T-helper 17 cell (primary cell): ENCODE measurements at places on chromosomes 2 and 18.

DNA sequence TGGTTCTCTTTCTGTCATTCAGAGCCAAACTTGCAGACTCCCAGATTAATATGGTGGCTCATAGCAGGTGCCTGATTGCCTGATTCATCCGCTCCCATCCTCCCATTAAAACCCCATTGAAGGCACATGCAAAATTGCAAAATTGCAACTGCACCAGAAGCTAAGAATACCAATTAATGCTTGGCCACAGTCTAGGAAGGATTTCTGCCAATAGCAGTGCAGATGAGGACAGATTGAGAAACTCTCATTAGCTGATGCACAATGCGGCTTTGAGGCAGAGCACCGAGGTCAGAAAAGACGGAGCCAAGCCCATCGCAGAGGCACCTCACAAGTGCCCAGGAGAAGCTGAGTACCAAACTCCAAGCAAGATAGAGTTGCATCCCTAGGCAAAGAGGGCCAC is 172.8 kb downstream of the ARL4C start:
- peak overlapping the region; percentile 87 for H3K27ac ChIP-seq
- DNase-seq = no peak
- peak overlapping the region; percentile 67 for H3K4me3 ChIP-seq
- no peaks in the 10 kb centered on the region for H3K36me3 ChIP-seq
- H3K4me1 ChIP-seq = peaks cover 31% of the 10 kb centered on the region
- no peaks in the 10 kb centered on the region for H3K27me3 ChIP-seq

DNA sequence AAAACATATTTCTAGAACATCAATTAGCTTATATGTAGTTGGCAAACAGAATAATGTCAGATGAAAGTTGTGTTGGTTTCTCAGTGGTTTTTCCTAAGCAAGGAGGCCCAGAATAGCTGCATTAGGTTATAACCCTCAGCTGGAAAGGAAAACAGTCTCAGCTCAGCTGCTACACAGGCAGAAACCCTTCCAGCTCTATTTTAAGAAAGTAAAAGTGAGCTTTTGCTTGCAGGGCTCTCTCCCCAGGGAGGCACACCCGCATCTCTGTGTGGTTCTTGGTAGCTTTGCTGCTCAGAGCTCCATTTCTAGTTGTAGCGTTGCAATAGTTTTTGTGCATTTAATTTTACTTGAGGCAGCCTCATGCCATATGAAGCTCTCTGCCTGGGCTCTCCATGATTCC is 54.6 kb downstream of the PIKFYVE start:
- peaks cover 6% of the 10 kb centered on the region for H3K4me1 ChIP-seq
- no peaks in the 10 kb centered on the region for H3K27me3 ChIP-seq
- no peak overlapping the region for H3K4me3 ChIP-seq
- DNase-seq = no peak
- H3K27ac ChIP-seq = peak overlapping the region; percentile 47
- peaks cover 6% of the 10 kb centered on the region for H3K36me3 ChIP-seq

DNA sequence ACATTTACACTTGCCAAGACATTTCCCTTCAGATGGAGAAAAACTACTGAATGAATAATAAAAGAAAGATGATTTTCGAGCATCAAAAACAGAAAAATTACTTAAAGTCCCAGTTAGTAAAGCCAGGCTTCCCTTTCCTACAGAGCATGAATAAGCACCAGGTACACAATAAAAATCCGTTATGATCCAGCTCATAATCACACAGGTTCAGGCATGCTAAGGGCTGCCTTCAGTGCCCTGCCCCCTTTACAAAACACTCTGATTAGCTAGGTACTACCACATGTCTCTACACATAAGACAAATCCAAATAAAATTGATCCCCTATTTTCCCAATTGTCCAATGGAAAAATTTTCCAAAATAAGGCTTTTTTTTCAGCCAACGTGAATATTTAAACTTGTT is 413.2 kb upstream of the LRATD1 start:
- no peak overlapping the region for H3K4me3 ChIP-seq
- no peaks in the 10 kb centered on the region for H3K4me1 ChIP-seq
- no peaks in the 10 kb centered on the region for H3K27me3 ChIP-seq

- no peaks in the 10 kb centered on the region for H3K36me3 ChIP-seq
- DNase-seq = no peak
- no peak overlapping the region for H3K4me3 ChIP-seq
- H3K4me1 ChIP-seq = no peaks in the 10 kb centered on the region
- H3K27ac ChIP-seq = no peak overlapping the region
These were observed 248.3 kb upstream of the COL3A1 start for GRCh38 chr2:188725746-188726360.

GRCh38 chr2:79916285-79916684 is 388.3 kb downstream of the LRRTM1 start:
- no peaks in the 10 kb centered on the region for H3K27me3 ChIP-seq
- H3K4me1 ChIP-seq = no peaks in the 10 kb centered on the region
- no peak overlapping the region for H3K4me3 ChIP-seq
- no peaks in the 10 kb centered on the region for H3K36me3 ChIP-seq
- no peak overlapping the region for H3K27ac ChIP-seq
- no peak for DNase-seq

GRCh38 chr2:207828361-207829057 is 58.8 kb upstream of the FZD5 start:
- peaks cover 7% of the 10 kb centered on the region for H3K36me3 ChIP-seq
- peaks cover 4% of the 10 kb centered on the region for H3K4me1 ChIP-seq
- peak overlapping the region; percentile 47 for H3K27ac ChIP-seq
- DNase-seq = no peak
- no peak overlapping the region for H3K4me3 ChIP-seq

- H3K4me3 ChIP-seq = no peak overlapping the region
- H3K4me1 ChIP-seq = peaks cover 16% of the 10 kb centered on the region
- H3K36me3 ChIP-seq = no peaks in the 10 kb centered on the region
- H3K27ac ChIP-seq = no peak overlapping the region
- no peak for DNase-seq
- H3K27me3 ChIP-seq = peaks cover 31% of the 10 kb centered on the region
These were observed 361.2 kb upstream of the GALNT5 start for GRCh38 chr2:156896294-156896693.

GRCh38 chr2:76862901-76863300 is 659.3 kb downstream of the LRRTM4 start:
- no peaks in the 10 kb centered on the region for H3K4me1 ChIP-seq
- H3K36me3 ChIP-seq = no peaks in the 10 kb centered on the region
- H3K27me3 ChIP-seq = no peaks in the 10 kb centered on the region

GRCh38 chr18:7924616-7925015 is 357.5 kb downstream of the PTPRM start:
- no peaks in the 10 kb centered on the region for H3K4me1 ChIP-seq
- H3K27me3 ChIP-seq = no peaks in the 10 kb centered on the region
- no peak overlapping the region for H3K4me3 ChIP-seq

GRCh38 chr18:57705011-57705410 is 83.4 kb upstream of the NARS1 start:
- no peaks in the 10 kb centered on the region for H3K4me1 ChIP-seq
- H3K36me3 ChIP-seq = no peaks in the 10 kb centered on the region
- no peak overlapping the region for H3K27ac ChIP-seq
- no peak for DNase-seq
- H3K4me3 ChIP-seq = no peak overlapping the region

DNA sequence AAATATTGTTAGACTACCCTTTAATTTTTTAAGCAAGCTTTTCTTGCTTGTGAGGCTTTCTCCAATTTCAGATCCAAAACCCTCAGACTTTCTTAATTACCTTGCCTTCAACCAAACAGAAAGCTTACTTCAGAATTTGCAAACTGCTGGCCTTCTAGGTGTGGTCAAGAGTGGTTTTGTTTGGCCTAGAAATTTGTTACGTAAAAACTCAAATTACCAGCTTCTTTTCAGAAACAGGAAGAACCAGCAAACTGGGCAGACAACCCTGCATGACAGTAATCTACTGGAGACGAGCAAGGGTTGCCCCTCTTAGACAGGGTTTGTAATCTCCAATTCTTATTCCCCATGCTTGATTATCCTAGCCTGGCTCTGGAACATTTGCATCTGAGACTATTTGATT is 27.1 kb downstream of the SRBD1 start:
- DNase-seq = no peak
- no peak overlapping the region for H3K4me3 ChIP-seq
- H3K36me3 ChIP-seq = peaks cover 7% of the 10 kb centered on the region

DNA sequence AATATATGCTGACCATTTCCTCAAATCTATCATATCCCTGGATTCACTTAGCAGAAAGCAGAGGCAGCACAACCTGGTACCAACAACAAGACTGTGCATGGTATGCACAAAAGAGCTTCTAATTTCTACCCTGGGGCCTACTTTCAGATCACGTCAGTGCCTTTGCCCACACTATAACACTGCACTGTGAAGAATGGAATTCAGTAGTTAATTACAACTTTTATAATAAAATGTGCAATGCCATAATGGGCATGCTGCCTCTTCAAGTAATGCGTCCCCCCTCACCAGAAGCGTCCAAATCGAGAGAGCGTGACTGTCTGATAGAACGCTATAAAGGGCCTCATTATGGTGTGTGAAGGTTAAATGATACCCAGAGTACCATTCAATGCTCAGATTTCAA is 328.1 kb upstream of the PKDCC start:
- no peak overlapping the region for H3K4me3 ChIP-seq
- H3K4me1 ChIP-seq = peaks cover 10% of the 10 kb centered on the region
- H3K36me3 ChIP-seq = no peaks in the 10 kb centered on the region
- no peaks in the 10 kb centered on the region for H3K27me3 ChIP-seq
- no peak overlapping the region for H3K27ac ChIP-seq
- no peak for DNase-seq

DNA sequence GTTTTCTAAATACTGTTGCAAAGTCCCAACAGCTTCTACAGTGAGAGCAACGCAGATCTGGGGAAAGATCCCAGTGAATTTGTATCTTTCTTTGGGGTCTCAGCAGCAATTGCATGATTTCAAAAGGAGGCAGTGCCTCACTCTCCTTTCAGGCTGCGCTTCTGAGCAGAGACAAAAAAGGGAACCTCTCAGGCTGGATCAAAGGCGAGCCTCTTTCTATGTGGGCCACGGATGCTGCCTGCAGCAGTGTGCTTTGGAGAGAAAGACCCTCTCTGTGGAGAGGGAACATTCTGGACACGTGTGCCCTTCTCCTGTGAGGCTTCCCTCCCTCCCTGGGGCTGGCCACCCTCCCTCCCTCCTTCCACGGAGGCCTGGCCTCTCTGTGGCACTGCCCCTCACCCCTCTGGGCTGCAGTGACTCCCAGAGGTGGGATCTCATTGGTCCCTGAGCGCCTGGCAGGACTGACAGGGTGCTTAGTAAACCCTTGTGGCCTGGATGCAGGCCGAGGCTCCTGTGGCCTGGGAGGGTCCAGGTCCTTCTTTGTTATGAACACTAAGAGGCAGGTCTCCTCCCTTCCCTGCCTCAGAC is 21.6 kb upstream of the PDIA6 start:
- H3K36me3 ChIP-seq = no peaks in the 10 kb centered on the region
- H3K27me3 ChIP-seq = peaks cover 54% of the 10 kb centered on the region
- no peak overlapping the region for H3K4me3 ChIP-seq
- peak overlapping the region; percentile 39 for H3K27ac ChIP-seq
- DNase-seq = no peak
- H3K4me1 ChIP-seq = peaks cover 11% of the 10 kb centered on the region

DNA sequence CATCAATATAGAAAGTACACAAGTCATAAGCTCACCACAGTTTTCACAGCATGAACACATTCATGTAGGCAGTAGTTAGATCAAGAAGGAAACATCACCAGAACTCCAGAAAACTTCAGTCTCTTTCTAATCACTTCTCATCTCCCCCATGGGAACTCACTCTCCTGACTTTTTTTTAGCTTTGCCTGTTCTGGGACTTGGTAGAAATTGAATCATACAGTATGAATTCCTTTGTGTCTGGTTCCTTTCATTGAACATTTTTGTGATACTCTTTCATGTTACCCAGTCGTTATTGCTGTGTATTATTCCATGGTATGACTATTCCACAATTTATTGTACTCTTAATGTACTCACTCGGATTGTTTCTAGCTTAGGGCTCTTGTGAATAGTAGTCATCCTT is 160.2 kb downstream of the TAF4B start:
- no peaks in the 10 kb centered on the region for H3K27me3 ChIP-seq
- peak overlapping the region; percentile 43 for H3K27ac ChIP-seq
- DNase-seq = no peak
- no peak overlapping the region for H3K4me3 ChIP-seq
- peaks cover 10% of the 10 kb centered on the region for H3K36me3 ChIP-seq

DNA sequence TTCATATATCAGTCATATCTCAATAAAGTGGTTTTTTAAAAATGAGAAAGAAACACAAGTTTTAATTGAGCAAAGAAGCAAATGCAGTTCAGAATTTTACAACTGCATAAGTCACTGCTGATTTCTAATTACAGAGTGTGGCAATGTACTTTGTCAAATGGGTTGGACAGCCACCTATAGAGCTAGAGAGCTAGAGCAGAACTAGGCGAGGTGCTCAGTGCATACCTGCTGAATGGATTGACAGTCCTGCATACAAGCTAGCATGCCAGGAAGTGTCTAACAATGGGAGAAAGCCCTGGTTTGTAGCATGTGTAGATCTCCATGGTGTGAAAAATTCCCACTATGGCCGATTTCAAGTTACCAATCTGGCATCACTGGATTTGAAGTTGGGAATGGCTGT is 106.3 kb upstream of the CDCA7 start:
- H3K27me3 ChIP-seq = peaks cover 27% of the 10 kb centered on the region
- no peak for DNase-seq
- H3K4me1 ChIP-seq = peaks cover 2% of the 10 kb centered on the region
- peaks cover 2% of the 10 kb centered on the region for H3K36me3 ChIP-seq
- H3K4me3 ChIP-seq = no peak overlapping the region

- no peaks in the 10 kb centered on the region for H3K27me3 ChIP-seq
- no peaks in the 10 kb centered on the region for H3K36me3 ChIP-seq
- H3K27ac ChIP-seq = no peak overlapping the region
- DNase-seq = no peak
- no peak overlapping the region for H3K4me3 ChIP-seq
- H3K4me1 ChIP-seq = peaks cover 3% of the 10 kb centered on the region
These were observed 2.4 kb downstream of the NEU4 start for GRCh38 chr2:241811201-241811951.

DNA sequence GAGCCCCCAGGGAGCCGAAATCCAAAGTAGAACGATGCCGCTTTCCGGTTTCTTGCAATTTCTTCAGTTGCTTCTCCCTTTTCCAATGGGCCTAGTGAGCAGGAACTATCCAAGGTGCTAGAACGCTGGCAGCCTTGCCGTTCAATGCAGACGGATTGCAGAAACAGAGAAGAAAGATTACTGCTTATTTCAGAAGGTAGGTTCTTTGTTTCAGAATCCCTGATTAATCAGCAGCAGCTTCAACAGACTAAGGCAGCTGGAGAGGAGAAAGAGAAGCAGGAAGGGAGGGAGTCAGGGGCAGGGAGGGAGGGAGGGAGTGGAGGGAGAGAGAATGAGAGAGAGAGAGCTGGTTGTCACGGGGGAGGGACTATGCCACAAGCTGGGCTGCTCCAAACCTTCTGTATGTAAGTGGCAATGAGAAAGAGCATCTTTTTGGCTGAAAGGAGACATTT is 576 bp downstream of the NYAP2 start:
- peaks cover 37% of the 10 kb centered on the region for H3K27me3 ChIP-seq
- peaks cover 2% of the 10 kb centered on the region for H3K36me3 ChIP-seq
- H3K4me3 ChIP-seq = no peak overlapping the region
- no peaks in the 10 kb centered on the region for H3K4me1 ChIP-seq
- H3K27ac ChIP-seq = no peak overlapping the region
- DNase-seq = no peak

DNA sequence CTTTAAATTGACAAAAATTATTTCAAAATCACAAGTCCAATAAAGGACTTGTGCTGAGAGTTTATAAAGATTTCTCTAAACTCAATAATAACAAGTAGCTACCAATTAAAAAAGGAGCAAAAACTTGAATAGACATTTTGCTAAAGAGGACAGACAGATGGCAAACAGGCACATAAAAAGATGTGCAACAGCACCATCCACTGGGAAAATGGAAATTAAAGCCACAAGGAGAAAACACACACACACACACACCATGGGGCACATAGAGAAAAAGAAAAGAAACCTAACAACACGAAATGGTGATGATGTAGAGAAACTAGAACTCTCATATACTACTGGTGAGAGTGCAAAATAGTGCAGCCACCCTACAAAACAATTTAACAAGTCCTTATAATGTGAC is 12.6 kb upstream of the SLC9A4 start:
- no peak overlapping the region for H3K27ac ChIP-seq
- peaks cover 23% of the 10 kb centered on the region for H3K27me3 ChIP-seq
- no peak for DNase-seq
